Kasumi-1 (cell line): ENCODE measurements at places on chromosomes 11 and 22.

DNA sequence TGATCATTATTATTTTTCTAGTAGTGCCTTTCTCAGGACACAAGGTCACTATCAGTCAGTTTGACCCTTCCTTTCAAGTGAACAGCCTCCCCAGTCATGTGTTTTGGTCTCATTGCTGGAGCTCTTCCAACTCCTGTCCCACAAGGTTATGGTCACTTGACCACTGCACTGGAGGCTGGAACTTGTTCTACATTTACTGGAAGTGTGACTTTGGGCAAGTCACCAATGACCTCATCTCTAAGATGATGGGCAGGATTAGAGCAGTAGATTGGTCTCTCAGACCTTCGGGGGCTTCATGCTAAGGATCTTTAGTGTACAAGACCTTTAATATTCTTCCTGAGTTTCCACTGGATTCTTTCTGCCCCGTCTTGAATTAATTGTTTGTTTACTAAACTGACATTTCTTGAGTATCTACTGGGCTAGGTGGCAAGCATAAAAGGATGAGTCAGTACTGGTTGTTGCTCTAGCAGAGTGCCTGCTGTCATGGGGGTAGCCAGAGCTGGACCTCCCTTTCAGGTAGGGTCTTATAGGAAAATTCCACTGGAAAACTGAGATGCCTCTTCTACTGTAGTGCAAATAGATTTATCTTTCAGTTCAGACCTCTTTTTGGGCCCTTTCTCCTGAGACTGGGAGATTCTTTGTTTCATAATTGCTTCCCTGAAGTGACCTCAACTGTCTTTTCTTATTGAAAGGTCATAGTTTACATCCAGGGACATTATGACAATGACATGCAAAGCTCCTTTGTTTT is 106.8 kb downstream of the GRAMD1B start:
- DNase-seq, result no peak

- no peak for DNase-seq
These were observed 85.5 kb downstream of the AMBRA1 start for GRCh38 chr11:46508360-46508759.

DNA sequence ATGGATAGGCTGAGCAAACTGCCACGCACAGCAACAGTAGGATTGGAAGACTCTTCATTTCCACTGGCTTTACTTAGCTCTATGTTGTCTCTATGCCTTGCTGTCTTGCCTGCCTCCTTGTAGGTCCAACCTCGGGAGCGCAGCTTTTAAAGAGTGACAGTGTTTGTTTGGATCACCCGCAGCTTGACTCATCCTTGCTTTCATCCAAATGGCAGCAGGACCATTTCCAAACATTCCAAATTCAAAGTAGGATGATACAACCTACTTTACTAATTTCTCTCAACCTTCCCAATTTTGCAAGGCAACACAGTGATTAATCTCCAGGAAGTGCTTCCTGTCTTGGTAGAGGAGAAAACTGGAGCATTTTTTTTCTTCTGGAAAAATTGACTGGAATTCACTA is at the start of gene MMP3:
TSS of gene MMP3 (minus strand) at position 121 of the 400 bp plus-strand sequence. CDS start at position 58, 63 bp downstream.
- DNase-seq, result no peak

DNA sequence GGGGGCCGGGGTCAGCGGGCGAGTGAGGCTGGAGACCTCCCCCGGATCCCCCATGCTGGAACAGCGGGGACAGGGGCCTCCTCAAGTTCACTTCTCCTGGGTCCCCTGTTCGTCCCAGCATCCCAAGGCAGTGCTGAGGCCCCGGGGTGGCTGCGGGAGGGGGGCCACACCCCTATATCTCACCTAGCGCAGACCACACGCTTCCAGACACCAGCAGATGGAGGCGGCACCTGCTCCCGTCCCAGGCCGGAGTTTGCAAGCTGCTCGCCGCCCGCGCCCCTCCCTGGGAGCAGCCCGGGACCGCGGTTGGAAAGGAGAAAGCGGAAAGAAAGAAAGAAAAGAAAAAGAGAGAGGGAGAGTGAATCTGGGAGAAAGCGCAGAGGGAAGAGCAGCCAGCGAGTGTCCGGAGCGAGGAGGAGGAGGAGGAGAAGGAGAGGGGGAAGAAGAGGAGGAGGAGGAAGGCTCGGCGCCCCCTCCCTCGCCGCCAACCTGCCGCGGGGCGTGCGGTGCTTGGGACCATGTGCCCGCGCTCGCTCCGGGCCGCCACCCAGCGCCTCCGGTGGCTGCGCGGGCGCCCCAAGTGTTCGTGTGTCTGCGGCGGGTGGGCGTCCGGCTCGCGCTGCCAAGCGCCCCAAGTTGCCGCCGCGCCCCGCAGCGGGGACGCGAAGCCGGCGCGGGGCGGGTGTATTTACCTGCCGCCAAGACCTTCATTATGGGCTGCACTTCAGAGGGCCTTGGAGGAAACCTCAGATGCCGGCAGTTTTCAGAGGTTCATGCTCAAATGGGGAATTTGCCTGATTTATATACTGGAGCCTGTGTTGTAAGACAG is at the start of gene LIF:
TSS of gene LIF (minus strand) at position 775 of the 829 bp plus-strand sequence. CDS start at position 711, 64 bp downstream.
- DNase-seq, result no peak

DNA sequence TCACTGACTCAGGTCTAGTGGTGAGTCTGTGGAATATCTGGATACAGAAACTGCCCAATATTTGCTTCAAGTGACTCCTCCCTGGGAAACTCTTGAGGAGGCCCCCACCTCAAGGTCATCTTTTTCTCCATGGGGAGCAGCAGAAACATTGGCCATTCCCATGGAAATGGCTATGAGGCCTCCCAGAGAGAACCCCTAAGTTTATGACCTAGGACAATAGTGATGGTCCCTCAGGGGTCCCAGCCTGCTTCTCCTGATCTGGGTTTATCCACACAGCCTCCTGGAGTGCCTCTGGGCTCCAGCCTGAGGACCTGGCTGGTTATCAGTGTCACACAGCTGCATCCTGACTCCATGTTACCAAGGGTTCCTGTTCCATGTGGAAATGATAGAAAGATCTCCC is 131.2 kb downstream of the ZNF280B start:
- DNase-seq, result no peak

DNA sequence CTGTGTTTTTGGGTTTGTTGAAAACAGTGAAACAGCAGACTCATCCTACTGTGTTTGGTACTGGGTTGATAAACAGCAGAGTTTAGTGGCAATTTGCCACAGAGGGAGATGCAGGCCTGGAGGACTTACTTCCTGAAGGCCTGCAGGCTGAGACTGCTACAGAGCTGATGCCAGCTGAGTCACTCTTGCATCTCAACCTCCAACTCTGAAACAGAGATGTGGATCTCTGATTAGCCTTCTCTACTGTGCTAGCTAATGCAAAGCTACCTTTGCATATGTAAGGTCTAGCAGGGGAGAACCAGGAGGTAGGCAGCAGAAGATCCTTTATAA is 14.3 kb downstream of the ATP5MG start:
- DNase-seq, result peak; percentile 61

GRCh38 chr11:70662691-70663098 is 264.4 kb downstream of the CTTN start:
- no peak for DNase-seq

- no peak for DNase-seq
These were observed 58.3 kb downstream of the CDKN1C start for GRCh38 chr11:2827256-2827655.

- DNase-seq, result no peak
These were observed 3.3 kb upstream of the PACS1 start for GRCh38 chr11:66066751-66067150.

DNA sequence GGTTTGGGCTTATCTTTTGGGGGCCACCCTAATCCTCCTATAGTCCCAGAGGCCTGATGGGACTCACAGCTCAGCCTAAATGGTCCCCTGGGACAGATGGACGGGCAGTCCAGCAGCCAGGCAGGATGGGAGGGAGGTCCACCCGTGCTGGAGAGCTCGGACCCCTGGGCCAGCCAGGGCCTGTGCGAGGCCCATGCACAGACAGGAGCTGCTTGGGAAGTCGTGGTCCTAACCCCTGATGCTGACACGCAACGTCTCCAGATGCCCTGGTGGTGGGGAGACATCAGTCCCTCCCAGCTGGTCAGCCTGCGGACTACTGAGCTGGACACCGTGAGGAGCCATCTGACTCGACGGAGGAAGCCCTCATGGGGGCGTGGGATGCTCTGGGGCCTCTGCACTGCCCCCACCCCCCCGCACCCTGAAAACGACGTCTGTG is 31.2 kb upstream of the MUC5AC start:
- no peak for DNase-seq

DNA sequence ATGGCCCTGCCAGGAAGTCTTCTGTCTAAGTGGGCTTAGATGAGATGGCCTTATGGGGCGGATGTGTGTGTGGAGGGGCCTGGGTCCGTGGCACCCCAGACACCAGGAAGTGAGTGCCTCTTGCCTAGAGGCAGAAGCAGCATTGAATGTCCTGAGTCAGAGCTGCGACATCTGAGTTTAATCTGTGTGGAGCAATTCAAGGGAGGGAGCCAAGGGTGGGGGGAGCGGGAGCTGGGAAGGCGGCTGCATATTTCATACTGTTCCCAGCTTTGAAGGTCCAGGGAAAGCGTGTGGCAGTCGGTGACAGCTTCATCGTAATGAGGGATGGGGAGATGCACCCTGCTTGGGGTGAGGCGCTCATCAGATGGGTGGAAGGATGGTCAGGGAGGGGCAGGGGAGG is 73.5 kb upstream of the THY1 start:
- DNase-seq, result no peak

DNA sequence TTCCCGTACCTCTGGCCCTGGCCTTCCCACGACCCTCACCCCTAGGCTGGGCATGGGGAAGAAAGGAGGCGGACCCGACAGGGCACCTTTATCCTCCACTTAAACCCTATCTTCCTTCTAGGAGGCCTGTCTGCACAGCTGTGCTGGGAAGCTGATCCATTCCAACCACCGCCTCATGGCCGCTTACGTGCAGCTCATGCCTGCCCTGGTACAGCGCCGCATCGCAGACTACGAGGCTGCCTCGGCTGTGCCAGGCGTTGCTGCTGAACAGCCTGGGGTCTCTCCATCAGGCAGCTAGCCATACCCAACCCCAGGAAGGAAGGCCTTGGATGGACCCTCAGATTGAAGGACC is 599 bp downstream of the TIMM10B start:
- DNase-seq, result no peak

- no peak for DNase-seq
These were observed 70.8 kb upstream of the PITPNB start for GRCh38 chr22:27989758-27990450.

- DNase-seq, result no peak
These were observed 1.7 kb downstream of the FGF3 start for GRCh38 chr11:69817265-69818230.
